ENCODE measurements at places on chromosomes 2 and 18.

DNA sequence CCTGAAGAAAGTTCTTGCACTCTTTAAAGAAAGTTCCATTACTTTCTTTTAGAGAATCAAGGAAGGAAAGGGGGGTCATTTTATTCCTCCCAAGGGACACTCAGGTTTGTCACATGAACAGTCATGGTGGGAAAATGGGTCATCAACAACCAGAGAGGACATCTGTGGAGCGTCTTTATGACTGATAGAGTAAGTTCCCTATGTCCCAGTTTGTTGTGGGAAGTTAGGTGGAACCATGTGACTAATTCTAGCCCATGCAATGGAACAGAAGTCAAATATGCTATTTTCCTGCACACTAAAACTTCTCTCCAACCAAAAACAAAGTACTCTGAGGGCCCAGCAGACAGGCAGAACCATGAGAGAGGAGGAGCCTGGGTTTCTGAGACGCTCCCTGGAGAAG, 165.6 kb upstream of the SERTAD2 start:
- no peak for DNase-seq

DNA sequence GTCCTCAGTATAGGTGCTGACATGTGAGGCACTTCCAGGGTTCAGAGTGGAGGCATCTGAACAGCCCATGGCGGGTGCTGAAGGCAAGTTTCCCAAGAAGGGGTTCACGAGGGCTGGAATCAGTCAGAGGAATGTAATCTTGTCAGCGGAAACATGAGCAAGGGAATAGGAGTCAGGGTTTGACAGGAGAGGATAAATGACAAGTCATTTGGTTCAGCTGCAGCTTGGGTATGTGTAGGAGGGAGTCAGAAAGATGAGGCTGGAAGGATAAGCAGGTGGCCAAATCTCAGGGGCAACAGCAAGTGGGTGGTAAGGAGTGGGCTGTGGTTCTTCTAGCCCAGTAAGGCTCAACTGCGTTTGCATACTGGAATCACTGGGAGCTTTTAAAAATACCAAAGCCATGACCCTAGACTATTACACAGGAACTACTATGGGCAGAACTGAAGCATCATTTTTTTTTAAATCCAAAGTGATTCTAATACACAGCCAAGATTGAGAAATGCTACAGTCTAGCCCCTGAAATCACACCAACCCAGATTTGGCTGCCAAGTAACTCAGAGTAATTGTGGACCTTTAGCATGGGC, 41.8 kb upstream of the NAB1 start:
- no peak for DNase-seq

GRCh38 chr2:98649135-98649991, 41.0 kb downstream of the UNC50 start:
- peak; percentile 66 for DNase-seq

GRCh38 chr2:53181759-53182158, 585.8 kb upstream of the CHAC2 start:
- no peak for DNase-seq

DNA sequence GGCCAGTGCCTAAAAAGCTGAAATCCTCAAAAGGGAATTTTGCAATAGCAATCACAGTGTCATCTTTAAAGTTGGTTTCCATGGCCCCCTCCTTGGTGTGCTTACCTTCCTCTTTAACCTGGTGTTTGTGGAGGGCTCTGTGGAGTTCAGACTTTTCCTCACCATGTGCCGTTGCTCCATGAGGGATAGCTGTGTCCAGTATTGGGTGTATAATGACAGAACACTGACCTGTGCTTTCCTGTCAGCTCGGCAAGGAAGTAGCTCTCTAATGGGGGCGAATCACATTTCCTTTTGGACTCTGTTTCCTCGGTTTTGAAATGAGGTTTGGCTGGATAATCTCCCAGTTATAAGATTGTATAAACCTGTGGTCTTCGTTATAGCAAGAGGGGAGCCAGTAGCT, 166.0 kb upstream of the DAPL1 start:
- no peak for DNase-seq

DNA sequence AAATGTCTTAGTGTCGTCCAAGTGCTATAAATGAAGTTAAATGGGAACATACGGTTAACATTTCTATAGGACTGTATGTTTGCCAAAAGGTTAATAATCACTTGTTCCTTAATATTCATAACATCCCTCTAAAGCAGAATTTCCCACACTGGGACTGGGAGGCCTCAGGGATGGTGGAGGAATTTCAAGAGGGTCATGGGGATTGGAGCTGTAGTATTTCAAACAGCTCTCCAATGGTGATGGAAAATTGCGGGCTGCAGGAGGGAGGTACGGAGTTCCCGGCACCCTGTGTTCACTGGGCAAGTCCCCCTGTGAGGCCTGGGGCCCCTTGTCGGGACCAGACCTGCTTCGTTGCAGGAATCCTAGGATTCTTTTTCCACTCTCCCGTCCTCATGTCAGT, 39.8 kb upstream of the CTAGE1 start:
- DNase-seq: no peak

GRCh38 chr18:9135912-9136314, 668 bp upstream of the ANKRD12 start:
- peak; percentile 93 for DNase-seq

GRCh38 chr2:119809339-119810048, 49.8 kb downstream of the PTPN4 start:
- DNase-seq: no peak

GRCh38 chr2:38214209-38214717, 138.3 kb upstream of the CYP1B1 start:
- no peak for DNase-seq

DNA sequence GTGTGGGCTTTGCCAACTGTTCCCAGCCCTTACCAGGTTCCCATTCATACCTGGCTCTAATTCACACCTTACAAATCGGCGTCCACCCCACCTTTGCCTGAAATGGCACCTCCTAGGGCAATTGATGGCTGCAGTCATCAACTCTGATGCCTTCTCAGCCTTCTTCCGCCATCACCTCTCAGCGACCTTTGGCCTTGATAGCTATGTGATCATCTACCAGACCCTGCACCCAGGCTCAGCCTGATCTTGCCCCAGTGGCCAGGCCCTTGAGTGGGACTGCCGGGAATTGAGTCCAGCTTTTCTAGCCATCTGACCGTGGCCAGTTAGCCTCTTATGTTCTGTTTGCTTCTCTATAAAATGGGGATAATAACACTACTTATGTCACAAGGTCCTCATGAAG, 32.5 kb downstream of the PSD4 start:
- DNase-seq: no peak

- no peak for DNase-seq
These were observed 275.6 kb upstream of the CXCR4 start for GRCh38 chr2:136393514-136393913.

DNA sequence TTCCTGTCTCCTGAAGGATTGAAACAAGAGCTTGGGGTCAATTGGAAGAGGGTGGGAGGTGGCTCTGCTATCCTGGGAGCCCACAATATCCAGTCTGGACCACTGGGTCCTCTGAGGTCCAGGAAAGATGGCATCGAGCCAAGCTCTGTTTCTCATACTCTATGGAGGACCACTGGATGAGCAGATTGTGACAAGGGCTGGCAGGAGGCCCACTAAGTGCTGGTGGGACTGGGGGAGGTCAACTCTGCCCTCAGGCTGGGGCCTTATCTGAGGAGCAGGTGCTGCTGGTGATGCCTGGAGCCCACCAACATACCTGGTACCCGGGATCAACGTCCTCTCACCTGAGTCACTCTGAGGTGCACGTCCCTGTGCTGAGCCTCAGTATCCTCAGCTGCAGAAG, 142.4 kb downstream of the NDUFA10 start:
- no peak for DNase-seq

- DNase-seq: no peak
These were observed 23.8 kb downstream of the STAT1 start for GRCh38 chr2:190990132-190990531.

DNA sequence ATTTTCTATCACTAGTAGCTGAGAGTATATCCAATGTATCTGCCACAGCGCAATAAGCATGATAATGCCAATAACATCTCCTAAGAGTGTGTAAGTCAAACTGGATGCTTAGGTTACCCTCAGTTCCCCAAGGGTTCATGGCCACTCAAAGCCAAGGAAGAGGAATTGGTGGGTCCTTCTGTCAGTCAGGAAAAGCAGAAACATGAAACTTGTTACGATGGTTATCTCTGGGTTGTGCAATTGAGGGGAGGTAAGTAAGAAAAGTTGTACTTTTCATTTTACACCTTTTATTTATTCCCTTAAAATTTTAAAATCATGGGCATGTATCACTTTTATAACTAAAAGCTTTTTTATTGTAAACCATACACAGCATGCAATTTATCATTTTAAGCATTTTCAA, 10.1 kb upstream of the GAD1 start:
- DNase-seq: no peak

DNA sequence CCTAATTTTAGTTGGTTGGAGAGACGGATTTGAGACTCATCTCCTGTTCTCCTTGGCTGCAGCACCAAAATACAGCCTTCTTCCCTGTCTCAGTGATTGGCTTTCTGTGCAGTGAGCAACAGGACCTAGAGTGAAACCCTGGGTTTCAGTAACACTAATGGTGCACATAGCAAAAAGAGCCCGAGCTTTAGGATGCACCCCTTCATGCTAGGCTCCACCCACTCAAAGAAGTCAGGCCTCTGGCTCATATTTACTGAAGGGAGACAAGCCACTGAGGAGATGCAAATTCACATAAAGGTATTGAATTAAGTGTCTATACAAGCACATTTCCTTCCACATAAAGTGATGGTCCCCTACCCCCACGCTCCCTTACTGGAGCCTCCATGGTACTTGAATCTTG, 131.9 kb upstream of the CHAC2 start:
- DNase-seq: no peak
